ENCODE measurements at places on chromosomes 16 and 17. TPM values are rescaled to one million over a fixed set of nuclear protein-coding genes. Genes with fewer than 3 reads are reported as not detected.

DNA sequence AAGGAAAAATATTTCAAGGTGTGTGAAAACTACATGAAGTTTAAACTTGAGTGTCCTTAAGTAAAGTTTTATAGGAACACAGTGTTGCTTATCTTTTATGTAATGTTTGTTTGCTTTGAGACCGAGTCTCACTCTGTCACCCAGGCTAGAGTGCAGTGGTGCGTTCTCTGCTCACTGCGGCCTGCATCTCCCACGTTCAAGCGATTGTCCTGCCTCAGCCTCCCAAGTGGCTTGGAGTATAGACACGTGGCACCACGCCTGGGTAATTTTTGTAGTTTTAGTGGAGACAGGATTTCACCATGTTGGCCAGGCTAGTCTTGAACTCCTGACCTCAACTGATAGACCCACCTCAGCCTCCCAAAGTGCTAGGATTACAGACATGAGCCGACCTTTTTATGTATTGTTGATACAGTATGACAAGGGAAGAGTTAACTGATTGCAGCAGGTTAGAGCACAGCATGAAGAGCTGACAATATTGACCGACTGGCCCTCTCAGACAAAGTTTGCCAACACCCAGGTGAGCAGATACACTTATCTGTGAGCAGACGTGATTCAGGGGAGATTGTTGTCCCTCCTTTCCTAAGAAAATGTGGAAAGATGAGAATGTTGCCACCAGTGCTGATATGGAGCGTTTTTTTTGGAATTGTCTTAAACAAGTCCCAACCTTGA is 373.7 kb downstream of the WWOX start:
- DNase-seq = no peak

DNA sequence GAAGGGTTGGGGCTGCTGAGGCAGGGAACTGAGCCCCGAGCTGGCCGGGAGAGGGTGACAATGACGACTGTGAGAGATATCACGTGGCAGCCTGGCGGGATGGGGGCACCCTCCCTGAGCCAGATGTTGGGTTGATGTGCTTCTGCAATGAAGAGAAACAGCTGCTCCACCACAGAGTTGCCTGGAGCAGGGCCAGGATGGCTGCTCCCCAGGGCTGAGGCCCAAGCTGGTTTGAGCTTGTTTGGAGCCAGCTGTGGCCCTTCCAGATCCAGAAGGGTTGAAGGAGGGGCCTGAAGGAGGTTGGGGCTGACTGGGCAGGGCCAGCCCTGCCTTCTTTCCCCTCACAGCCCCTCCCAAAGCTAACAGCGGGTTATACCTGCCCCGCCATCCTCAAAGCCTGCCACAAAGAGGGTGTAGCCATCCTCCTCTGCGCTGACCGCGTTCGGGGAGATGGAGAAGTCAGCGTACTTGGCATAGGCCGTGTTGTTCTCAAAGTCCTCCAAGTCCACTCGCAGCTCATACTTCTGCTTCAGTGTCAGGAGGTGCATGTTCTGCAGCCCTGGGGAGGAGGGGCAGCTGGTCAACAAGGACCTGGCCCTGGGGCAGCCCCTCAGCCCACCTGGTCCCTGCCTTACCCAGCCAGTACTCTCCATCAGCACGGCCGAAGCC is 2.1 kb downstream of the MFAP4 start:
- no peak for DNase-seq

Gene MMP28
- 18.5 TPM for total RNA-seq

Gene MYH11
- total RNA-seq = 2,456 TPM

Gene ADORA2B
- total RNA-seq = not detected
